Activated CD4-positive, alpha-beta T cell treated with anti-CD3 and anti-CD28 coated beads for 36 hours (primary cell): ENCODE measurements at places on chromosomes 16 and 17. TPM values are rescaled to one million over a fixed set of nuclear protein-coding genes. Genes with fewer than 3 reads are reported as not detected.

GRCh38 chr17:39014044-39014794, 47.0 kb upstream of the FBXO47 start:
- H3K4me1 ChIP-seq = peaks cover 30% of the 10 kb centered on the region
- H3K4me3 ChIP-seq = no peak overlapping the region
- no peaks in the 10 kb centered on the region for H3K27me3 ChIP-seq
- DNase-seq = no peak
- no peaks in the 10 kb centered on the region for H3K36me3 ChIP-seq

- peaks cover 23% of the 10 kb centered on the region for H3K4me1 ChIP-seq
- H3K4me3 ChIP-seq = no peak overlapping the region
- DNase-seq = no peak
- no peaks in the 10 kb centered on the region for H3K36me3 ChIP-seq
- H3K27ac ChIP-seq = no peak overlapping the region
Observed at GRCh38 chr16:57345021-57345420, 13.6 kb upstream of the CCL22 start.

The PRSS27 gene
- total RNA-seq = 2.3 TPM

The SEC14L5 gene
- total RNA-seq = 0.09 TPM
